ENCODE measurements at places on chromosomes 7 and 10.

- no peak for DNase-seq
These were observed 322.0 kb downstream of the KCNMA1 start for GRCh38 chr10:77315496-77316129.

DNA sequence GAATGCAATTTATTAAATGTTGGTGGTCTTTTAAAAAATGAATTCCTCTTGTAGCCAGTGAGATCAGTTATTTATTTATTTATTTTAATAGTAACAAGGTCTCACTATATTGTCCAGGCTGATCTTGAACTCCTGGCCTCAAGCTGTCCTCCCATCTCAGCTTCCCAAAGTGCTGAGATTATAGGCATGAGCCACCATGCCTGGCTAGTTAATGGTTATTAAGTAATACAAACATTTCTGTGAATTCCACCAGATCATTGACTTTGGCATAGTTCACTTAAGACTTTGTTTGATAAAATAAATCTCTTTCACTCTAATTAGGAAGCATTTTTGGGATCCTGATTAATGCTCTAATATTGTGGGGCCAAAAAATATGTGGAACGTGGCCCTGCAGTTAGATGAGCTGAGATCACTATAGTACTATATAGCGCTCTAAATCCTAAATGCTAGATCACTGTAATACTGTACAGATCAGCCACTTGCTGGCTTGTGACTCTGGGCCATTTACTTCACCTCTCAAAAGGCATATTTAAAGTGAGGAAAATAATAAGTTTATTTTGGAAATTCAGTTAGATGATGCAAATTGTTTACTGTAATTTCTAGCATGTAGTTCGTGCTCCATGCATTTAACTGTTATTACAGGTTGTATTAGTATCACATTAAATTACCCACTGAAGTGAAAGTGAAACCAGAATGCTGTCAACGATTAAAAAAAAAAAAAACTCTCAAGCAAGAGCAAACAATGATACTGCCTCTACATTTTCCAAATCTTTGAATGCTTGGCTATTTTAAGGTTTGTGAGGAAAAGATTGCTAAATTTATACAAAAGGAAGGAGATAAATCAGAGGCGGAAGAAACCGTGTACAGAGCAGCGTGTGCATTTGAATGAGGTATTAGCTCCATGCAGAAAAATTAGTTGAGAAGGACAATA is 15.9 kb upstream of the FAS start:
- DNase-seq: no peak

DNA sequence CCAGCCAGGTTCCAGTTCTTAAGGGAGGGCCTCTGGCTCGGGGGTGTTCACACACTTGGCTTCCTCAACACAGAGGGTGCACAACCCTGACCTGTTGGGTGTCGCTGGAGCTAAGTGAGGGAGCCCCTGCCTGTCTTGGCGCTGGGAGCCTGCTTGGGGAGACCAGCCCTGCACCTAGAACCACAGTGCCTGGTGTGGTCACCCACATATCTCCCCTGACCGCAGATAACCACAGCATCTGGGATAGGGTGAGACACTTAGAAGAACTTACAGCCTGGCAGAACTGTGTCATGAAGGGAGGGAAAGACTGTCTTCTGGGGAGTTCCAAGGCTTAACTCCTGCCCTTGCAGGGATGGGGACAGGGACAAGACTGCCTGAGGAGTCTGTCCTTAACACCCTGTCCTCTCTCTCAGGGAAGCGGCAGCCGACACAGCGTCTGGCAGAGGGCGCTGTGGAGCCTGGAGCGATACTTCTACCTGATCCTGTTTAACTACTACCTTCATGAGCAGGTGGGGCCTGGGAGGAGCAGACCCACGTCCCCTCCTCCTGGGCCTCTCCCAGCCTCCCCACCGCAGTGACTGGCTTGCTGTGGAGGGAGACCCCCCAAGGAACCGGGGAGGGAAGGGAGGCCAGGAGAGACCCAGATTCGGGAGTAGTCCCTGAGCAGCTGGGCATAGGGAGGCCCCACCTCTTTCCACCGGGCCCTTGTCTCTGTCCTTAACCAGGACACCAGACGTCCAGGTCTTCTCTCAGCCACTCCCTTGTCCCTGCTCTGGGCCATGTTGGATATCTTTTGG is 59.0 kb downstream of the PALD1 start:
- no peak for DNase-seq

- DNase-seq: no peak
These were observed 2.2 kb upstream of the GET4 start for GRCh38 chr7:874031-874749.

DNA sequence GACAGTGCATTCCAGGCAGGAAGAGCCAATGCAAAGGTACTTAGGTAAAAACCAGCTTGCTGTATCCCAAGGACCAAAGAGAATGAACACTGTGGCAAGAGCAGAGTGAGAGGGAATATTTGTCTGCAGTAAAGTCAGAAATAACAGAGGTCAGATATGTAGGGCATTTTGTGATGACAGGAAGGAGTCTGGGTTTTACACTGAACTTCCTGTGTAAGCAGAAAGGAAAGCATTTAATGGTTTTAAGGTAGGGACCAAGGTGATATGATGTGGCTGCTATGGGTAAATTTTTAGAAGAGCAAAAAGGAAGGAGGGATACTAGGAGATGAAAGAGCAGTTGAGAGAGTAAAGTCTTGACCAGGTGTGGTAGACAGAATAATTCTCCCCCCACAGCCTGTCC is 10.1 kb downstream of the ABCB1 start:
- DNase-seq: no peak

- DNase-seq: no peak
These were observed 13.5 kb upstream of the RALA start for GRCh38 chr7:39609935-39610263.

GRCh38 chr7:10473569-10473968 is 500.1 kb upstream of the PHF14 start:
- DNase-seq: no peak

DNA sequence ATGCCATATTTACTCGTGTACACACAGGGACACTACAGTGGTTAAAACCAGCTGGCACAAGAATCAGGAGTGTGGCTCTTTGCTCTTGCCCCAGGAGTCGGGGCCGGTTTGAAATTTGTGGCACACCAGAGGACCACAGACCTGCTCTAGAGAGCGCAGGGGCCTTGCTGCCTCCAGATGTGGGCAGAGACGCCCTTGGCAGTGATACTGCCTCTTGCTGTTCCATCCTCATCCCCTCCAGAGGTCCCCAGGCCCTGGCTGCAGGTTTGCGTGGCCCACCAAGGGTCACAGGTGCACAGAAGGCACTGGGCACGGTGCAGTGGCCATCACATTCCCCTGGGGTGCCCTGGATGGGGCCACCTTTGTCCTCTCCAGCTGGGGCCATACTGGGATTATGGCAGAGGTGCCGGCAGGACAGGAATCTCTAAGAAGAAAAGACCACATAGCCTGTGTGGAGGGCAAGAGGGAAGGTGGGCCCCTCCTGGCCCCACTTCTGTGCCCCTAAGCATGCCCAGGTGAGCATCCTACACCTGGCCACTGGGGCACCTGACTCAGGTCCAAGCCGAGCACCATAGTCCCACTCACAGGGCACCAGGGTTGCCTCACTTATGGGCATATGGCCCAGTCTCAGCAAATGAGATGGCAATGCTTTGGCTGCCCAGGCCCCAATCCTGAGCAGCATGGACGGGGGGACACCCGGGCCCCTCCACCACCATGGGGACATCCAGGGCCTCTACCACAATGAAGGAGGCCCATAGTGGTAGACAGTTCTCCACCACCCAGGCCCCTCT is 45.6 kb downstream of the FOXL3 start:
- DNase-seq: no peak

DNA sequence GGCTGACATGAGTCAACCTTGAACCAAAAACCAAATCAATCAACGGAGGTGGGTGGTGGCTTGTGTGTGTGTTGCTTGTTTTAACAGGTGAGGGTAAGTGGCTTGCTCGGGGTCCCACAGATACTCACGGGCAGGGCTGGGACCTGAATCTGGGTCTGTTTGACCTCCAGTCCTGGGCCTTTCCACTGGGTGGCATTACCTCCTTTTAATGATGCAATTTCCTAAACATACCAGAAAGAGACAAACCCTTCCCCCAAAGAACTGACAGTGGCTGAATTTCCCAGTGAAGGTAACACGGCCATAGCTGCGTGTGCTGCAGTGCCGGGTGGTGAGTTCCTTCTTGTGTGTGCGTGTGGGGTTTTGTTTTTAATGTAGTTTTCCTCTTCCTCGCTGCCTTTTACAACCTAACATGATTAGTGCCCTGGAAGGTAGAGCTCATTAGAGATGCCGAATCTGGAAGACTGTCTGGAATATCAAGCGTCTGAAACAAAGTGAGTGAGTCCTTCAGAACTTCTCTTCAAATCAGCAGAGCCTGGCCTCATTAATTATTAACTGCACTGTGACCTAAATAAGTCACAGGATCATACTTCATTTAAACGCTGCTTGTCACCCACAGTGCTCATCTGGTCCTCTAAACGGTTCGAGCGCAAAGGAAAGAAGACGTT is 166.1 kb upstream of the TCERG1L start:
- DNase-seq: no peak

DNA sequence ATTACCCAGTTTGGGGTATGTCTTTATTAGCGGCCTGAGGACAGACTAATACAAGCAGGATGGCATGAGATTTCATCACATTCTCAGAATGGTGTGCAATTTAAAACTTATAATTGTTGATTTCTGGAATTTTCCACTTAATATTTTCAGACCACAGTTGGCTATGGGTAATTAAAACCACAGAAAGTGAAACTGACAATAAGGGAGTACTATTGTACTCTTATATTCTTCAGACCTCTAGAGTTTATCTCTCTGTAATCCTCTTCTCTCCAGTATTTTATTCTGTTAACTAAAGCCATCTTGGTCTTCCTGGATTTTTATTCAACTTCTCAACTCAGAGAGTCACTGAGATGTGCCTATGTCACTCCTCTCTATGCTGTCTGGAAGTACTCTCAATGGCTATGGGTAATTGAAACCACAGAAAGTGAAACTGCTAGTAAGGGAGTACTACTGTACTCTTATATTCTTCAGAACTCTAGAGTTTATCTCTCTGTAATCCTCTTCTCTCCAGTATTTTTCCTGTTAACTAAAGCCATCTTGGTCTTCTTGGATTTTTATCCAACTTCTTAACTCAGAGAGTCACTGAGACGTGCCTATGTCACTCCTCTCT is 118.3 kb downstream of the PPP1R17 start:
- DNase-seq: no peak

DNA sequence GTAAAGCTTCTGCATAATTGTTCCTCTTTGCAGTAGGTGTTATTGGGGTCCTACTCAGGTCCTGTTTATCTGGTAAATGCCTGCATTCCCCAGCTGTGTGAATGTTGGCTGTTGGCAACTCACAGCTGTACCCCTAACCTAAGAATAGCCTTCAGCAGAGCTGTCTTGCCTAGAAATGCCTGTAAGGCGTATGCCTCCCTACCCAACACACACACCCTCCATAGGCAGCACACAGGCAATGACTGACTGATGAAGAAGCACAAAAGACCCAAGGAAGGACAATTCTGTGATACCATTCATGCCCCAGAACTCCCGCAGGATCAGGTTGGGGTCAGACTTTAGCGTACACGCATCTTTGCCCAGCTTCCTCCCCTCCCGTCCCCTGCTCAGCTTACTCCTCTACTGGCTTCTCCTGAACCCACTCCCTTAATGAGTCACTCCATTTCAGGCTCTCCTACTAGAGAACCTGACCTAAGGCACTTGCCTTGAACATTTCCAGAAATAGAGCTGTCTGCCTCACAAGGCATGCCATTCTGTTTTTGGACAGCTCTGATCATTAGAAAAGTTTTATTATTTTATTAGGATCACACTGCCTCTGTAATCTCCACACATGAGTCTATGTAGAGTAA is 99.2 kb upstream of the PIK3CG start:
- no peak for DNase-seq

GRCh38 chr7:131004371-131004770 is 270.4 kb upstream of the KLF14 start:
- DNase-seq: no peak

DNA sequence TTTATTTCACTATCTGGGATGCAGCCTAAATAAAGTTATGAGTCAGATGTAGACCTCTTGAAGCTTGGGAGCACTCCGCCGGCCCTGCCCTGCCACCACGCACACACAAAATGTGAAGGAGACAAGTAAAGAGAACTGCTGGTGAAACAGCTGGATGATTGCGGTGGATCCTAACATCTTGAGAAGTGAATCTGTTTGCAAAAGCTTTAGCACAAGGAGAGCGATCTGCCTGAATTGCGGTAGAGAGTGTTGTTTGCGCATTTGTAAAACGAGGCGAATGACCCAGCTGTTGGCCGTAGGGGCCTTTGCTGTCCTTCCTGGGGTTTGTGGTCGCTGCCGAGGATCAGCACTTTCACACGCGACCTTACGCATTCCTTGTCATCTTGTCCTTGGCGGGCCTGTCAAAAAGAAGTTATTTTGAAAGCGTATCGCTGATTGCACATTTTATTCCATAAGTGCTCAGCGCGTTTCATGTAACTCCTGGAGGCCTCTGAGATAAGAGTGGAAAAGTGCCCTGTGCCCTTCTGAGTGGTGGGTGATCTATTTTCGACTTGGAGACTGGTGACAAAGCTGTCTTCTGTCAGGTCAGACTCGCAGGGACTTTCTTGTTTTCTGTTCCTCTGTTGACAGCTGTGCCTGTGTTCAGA is 40.8 kb downstream of the RBM20 start:
- no peak for DNase-seq

DNA sequence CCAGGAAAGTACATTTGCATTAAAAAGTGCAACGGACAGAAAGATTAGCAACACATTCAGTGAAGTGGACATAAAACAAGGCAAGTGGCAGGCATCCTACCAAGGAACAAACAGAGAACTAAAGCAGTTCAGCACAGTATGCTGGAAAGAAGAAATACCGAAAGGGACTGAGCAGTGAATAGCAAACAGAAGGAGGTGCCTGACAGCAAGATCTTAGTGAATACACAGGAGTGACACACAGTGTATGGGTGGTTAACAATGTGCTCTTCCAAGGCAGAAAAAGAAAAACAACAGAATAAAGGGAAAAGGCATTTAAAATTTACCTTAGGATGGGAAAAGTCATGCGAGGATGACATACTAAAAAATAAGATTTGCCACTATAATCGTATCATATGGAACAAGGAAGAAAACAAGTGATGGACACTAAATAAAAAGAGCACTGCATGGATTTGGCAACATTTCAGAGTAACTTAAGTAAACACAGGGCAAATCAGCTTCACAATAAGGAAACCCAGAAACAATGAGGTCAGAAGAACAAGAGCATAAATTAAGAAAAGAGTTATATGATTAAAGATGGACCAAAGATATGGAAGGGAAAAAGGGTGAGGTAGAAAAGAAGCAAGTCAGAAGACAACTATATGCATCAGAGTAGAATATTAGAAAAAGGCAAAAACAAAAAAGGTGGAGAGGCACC is 29.5 kb downstream of the MEST start:
- no peak for DNase-seq

GRCh38 chr10:53864846-53865245 is 936.2 kb downstream of the PCDH15 start:
- DNase-seq: no peak
